Fibroblast of skin of right quadriceps (primary cell): ENCODE measurements at places on chromosomes 6 and 20.

GRCh38 chr6:126035764-126036163, 49.4 kb downstream of the TRMT11 start:
- DNase-seq = no peak

DNA sequence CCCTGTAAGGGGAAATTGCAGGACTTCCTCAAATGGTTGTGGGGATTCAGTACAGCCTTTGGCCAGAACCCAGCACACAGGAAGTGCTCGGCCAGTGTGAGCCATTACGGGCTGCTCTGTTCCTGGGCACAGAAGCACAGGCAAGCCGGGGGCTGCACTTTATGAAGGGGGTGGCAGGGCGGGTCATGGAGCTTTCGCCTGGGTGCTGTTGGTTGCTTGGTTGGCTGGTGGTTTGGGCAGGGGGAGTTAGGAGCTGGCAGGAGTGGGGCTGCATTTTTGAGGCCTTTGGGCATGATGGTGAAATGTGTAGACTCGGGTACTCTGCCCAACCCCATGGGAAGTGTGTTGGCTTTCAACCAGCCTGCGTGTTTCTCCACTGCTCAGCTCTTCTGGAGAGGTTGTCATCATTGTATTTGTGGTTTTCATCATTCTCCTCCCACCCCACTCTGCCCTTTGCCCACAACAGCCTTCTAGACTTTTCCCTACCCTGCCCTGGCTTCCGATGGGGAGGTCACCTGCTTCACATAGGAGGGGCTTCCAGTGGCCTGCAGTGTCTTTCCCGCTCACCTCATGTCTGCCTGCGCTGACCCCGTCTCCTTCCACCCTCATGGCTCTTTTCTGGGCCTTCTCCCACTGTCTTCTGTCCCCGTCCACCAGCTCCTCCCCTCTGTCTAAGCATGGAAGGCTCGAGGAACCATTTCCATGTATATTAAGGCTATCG, 16.1 kb upstream of the RBM38 start:
- DNase-seq = no peak

- no peak for DNase-seq
These were observed 16.4 kb upstream of the PKIG start for GRCh38 chr20:44566018-44566417.

GRCh38 chr20:64074963-64075362, 4.4 kb downstream of the RGS19 start:
- DNase-seq = no peak

- no peak for DNase-seq
These were observed 3.9 kb upstream of the SHPRH start for GRCh38 chr6:145968051-145968450.

GRCh38 chr6:71408787-71409723, 120.4 kb downstream of the OGFRL1 start:
- no peak for DNase-seq

- no peak for DNase-seq
These were observed 360.5 kb downstream of the KIF16B start for GRCh38 chr20:16212790-16213189.

DNA sequence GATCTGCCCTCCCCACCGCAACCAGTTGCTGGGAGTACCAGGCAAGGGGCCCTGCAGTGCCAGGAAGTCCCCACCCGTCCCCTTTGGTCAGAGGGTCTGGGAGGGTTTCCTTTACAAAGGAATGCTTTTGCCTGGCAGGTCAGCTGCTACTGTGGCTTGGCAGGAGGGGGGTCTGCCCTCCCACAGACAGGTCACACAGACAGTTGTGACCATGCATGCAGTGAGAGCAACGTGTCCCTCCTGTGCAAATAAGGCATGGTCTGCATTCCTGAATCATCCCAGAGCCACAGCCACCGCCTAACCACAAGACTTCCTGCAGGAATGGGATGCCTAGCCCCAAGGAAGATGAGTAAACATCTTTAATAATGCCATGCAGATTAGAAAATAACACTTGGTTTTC, 439 bp upstream of the F13A1 start:
- DNase-seq = peak; percentile 73

DNA sequence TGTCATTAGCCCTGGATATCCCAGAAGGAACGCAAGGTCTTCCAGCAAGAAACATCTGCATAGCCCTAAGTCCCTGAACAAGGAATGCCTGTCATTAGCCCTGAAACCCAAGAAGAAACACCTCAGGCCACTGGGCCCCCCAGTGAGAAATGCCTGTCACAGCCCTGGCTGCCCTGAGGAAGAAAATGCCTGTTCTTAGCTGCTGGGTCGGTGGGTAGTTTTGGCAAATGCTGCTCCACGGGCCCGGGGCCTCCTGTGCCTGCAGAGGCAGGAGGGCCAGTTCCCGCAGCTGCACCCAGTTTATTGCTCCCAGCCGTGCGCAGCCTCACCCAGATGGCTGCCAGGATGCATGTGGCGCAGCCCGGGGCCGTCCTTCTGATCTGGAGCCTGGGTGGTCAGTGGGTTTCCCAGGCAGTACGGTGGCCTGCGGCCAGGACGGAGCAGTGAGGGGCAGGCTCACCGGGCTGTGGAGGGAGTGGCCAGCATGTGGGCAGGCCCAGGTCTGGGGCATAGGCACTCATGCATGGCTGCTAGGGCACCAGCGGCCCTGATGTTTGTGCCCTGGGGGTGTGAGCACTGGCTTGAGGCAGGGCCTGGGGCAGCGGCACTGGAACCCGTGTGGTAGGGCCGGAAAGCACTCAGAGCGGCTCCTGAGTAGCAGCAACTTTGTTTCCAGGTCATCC, 219.0 kb downstream of the ERMARD start:
- DNase-seq = no peak

GRCh38 chr6:149246691-149247384, 70.7 kb upstream of the TAB2 start:
- DNase-seq = no peak

- no peak for DNase-seq
These were observed 231.7 kb upstream of the PRND start for GRCh38 chr20:4490045-4490444.

DNA sequence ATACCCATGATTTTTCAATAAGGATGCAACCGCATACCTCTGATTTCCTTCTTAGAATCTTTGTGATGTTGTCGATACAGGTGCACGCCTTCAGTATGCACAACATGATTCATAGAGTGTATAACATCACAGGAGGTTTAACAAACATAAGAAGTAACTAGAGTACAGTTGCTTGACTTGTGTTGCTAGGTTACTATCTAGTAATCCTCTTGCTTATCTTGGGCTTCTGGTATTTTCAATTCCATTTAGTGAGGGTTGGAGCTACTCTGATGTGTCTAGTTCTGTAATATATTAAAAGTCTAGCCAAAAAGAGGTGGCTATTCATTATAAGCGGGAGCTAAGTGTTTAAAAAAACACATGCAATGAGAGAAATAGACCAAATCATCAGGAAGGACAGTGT, 85.5 kb upstream of the TENT5A start:
- DNase-seq = no peak

GRCh38 chr6:129370268-129370916, 339.6 kb downstream of the ARHGAP18 start:
- peak; percentile 42 for DNase-seq

- no peak for DNase-seq
These were observed 119.2 kb downstream of the NFATC2 start for GRCh38 chr20:51423290-51423667.

- peak; percentile 51 for DNase-seq
These were observed 204.2 kb downstream of the GRIK2 start for GRCh38 chr6:101597693-101598092.

GRCh38 chr6:135006386-135006914, 48.2 kb downstream of the HBS1L start:
- no peak for DNase-seq

DNA sequence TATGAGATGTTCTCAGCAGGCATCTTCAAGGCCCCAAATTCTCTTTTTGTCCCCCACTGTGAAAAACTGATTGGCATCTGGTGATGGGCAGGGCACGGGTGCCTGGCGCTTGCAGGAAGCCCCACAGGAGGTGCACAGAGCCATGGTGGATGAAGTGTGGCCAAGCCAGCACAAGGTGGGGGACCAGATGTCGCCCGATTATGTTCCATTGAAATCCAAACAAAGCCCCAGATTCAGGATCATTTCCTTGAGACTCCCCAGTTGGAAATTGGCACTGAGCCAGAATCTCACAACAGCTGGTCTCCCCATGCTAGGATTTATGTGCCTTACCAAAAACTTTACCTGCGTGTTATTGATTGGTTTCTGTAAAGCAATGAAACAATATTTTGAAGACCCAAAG, 186.1 kb downstream of the ADAT2 start:
- no peak for DNase-seq

- no peak for DNase-seq
These were observed 149.0 kb downstream of the FUT9 start for GRCh38 chr6:96164802-96165201.

DNA sequence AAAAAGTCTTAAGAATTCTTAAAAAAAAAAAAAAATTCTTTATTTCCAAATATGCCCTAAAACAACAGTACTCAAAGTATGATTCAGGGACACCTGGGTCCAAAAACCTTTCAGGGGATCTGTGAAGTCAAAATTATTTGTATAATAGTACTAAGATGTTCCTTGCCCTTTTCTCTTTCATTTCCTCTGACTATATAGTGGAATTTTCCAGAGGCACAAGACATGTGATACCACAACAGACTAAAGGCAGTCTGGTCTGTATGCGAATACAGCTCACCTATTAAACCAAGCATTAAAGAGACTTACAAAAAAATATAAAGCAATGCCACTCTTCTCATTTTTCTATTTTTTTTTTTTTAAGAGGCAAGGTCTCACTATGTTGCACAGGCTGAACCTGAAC, 15.4 kb downstream of the NOL7 start:
- DNase-seq = no peak

GRCh38 chr6:87724983-87725811, 23.2 kb upstream of the AKIRIN2 start:
- no peak for DNase-seq

GRCh38 chr6:112372226-112372806, 25.2 kb downstream of the RFPL4B start:
- DNase-seq = peak; percentile 38

GRCh38 chr6:3517350-3517749, 60.5 kb upstream of the SLC22A23 start:
- peak; percentile 95 for DNase-seq

DNA sequence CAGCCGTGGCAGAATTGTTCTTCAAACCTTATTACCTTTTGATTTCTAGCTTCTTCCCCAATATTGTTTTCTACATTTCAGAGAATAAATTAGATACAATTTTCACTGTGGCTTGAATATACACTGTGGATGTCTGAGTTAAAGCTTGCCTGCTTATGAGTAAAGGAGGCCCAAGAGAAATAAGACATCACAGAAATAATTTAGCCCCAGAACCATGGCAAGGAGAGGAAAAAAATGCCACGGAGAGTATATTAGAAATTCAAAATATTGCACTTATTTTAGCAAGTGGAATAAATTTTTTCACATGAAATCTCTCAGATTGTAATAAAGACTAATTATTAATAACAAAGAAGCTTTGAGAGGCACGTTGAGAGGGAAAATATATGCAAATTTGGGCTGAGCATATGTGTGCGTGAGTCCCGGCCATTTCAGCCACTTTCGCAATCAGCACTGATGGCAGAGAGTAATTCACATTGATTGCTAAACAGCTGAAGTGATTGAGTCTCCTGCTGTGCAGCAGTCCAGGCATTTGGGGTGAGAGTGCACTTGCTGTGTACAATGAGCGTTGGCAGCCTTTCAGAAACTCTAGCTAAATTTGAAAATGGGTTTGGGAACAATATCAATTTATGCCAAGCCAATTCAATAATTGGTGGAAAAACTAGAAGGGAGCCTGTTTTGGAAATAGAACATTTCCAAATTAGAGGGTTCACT, 596.0 kb downstream of the EPM2A start:
- peak; percentile 22 for DNase-seq

DNA sequence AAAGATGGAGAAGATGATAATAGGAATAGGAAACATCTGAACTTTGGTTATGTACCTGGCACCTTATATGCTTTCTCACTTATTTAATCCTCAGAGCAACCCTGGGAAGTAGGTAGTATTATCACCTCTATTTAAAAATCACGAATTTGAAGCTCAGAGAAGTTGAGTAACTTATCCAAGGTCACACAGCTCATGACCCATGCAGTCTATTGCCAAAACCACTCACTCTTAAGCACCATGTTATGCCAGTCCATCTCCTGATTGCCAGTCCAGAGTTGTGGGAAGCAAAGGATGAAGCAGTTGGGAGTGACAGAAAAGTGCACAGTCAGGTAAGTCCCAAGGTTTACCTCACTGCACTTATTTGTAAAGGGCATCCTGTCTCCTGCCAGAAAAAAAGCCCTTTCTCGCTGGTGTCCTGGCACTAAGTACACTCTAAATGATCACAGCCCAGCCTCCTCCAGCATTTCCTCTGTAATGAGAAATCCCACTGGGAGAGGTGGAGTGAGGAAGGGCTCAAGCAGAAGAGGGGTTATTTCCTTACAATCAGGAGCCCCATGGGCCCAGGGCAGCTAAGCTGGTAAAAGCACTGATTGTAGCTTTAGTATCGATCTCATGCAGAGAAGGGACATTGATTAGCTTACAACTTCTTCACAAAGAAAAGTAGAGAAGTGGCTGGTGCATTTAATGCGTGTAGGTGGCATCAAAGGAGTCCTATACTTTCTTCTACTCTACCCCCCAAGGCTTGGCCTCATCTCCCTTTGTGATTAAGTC, 21.3 kb upstream of the SCGN start:
- no peak for DNase-seq

GRCh38 chr6:36925809-36926208, 28.7 kb upstream of the PI16 start:
- DNase-seq = no peak

DNA sequence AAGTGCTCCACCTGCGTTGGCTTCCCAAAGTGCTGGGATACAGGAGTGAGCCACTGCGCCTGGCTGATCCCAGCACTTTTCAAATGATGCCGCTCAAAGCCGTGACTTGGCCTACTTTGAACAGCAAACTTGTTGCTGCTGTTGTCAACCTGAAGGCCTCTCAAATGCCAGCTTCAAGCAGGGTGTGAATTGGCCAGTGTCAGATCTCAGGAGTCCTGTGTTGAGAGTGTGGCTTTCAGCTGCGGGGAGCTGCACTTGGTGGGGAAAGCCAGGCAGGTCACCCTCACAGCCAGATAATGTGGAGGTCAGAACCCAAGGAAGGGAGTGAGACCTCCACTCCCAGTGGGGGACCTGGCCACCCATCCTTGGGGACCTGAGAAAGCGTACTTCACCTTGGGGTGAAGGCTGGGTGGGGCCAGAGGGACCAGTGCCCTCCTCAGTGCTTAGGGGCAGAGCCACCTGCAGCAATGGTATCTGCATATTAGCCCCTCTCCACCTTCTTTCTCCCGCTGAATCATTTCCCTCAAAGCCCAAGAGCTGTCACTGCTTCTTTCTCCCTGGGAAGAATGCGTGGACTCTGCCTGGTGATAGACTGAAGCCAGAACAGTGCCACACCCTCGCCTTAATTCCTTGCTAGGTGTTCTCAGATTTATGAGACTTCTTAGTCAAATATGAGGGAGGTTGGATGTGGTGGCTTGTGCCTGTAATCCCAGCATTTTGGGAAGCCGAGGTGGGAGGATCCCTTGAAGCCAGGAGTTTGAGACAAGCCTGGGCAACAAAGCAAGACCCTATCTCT, 19.1 kb upstream of the PANK2 start:
- no peak for DNase-seq
